ENCODE measurements at places on chromosomes 6 and 20.

DNA sequence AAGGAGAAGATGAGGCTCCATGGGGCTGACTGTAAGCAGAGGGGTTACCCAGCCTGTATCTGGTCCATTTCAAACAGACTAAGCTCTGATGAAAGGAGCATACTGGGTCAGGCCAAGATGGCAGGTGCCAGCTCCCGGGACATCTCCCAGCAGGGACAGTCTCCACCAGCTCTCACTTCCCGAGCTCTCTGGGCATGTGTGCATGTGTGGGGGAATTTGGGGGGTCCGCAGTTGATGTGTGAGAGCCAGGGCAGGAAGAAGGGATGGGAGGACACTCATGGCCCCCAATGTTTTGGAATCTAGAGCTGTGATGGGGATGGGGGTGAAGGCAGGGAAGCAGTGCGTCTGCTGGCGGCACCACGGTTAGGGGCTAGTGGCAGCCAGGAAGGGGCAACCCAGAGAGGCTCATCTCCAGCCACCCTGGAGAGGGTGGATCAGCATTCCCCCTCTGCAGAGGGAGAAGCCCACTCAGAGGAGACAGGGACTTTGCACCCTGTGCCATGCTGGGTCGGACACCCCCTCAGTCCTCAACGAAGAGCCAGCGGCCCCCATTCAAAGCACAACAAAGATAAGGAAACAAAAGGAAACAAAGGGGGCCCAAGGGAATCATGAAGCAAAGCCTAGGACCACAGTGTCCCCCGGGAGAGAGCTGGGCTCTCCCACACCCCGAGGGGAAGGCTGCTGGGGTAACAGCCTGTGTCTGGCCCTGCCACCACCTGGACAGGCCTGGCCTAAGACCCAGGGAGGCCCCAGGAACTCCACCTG lies 52.4 kb downstream of the DSTN start:
- no peak for DNase-seq

GRCh38 chr20:57581202-57582028 lies 20.5 kb downstream of the PCK1 start:
- no peak for DNase-seq

- no peak for DNase-seq
Measured at GRCh38 chr6:122033564-122034181, 365.8 kb upstream of the HSF2 start.

- no peak for DNase-seq
Measured at GRCh38 chr6:53492860-53493634, 51.9 kb downstream of the GCLC start.

GRCh38 chr6:25645916-25646315 lies 6.1 kb upstream of the SCGN start:
- DNase-seq, result no peak

- DNase-seq, result no peak
Measured at GRCh38 chr6:112183271-112183671, 71.1 kb downstream of the LAMA4 start.

DNA sequence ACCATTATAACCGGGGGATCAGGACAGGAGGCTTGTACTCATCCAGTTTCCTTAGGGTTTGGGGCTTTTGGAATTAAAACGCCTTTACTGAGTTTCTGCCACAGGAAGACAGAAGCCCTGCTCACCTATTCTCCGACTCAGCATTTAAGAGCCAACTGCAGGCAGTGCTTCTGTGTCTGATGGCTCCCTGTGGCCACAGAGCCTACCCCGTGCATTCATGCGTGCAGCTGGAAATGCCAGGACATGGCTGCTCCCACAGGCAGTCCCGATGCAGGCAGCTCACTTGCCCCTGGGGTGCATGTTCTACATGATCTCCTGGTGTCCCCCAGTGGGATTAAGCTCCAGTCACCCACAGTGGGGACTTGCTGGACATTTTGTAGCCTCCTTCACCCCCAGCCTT lies 22.2 kb downstream of the ZNF831 start:
- DNase-seq, result no peak

GRCh38 chr6:83536034-83536646 lies 23.8 kb downstream of the PRSS35 start:
- DNase-seq, result no peak

DNA sequence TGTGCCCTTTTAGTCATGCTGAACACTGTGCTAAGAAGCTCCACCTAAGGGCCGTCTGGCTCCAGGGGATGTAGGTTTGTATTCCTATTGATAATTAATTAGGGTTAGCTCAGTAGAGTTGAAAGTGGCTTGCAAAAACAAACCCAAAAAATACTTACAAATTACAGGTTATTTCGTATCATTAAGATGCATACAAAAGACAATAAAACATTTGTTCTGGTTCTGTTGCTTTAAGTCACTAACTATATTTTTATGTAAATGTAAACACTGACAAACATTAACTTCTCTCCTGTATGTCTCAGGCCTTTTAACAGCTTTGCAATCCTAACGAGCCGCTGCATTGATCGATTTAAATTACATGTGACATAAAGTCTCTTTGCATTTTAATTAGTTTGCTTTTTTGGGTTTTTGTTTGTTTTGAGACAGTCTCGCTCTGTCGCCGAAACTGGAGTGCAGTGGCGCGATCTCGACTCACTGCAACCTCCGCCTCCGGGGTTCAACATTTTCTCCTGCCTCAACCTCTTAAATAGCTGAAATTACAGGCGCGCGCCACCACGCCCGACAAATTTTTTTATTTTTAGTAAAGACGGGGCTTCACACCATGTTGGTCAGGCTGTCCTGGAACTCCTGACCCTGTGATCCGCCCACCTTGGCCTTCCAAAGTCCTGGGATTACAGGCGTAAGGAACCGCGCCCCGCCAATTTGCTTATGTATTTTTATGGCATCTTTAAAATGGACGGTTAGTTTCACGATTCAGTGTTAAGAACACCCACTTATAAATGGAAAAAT lies 110.9 kb downstream of the HFE start:
- DNase-seq, result no peak

DNA sequence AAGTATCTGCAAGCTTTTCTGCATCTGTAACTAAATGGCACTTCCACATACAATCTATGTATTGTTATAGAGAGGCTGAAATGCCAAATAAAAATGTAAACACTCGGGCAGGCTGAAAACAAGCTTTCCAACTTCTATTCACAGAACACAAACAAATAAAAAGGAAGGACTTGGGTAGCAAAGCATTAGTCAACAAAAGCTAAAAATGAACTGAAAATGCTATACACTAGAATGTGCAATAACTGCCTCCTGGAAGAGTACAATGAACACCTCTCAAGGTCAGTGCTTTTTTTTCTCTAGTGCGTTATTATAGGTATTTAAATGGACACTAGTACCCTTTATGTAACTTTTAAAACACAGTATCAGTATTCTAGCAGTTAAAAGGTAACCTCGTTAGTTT lies 31.4 kb downstream of the STK38 start:
- DNase-seq, result no peak

GRCh38 chr6:44373051-44373450 lies 14.5 kb upstream of the CDC5L start:
- no peak for DNase-seq

- no peak for DNase-seq
Measured at GRCh38 chr6:123838505-123839234, 35.0 kb downstream of the NKAIN2 start.

- no peak for DNase-seq
Measured at GRCh38 chr20:25685276-25686080, 11.2 kb downstream of the ZNF337 start.

DNA sequence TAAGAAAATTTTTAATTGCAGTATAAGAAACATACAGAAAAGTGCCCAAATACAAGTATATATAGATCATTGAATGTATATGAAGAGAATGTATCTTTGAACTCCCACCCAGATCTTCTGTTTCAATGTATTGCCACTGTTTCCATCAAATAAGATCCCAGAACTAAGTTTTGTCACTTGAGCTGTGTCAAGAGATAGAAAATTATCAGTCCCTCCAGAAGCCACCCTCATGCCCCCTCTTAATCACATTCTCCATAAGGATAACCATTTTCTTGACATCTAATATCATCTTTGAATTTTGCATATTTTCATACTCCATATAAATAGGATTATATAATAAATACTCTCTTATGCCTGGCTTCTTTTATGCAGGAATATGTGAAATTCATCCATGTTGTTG lies 20.3 kb downstream of the GPX5 start:
- no peak for DNase-seq

- DNase-seq, result no peak
Measured at GRCh38 chr6:9657994-9658393, 756.9 kb downstream of the TFAP2A start.

DNA sequence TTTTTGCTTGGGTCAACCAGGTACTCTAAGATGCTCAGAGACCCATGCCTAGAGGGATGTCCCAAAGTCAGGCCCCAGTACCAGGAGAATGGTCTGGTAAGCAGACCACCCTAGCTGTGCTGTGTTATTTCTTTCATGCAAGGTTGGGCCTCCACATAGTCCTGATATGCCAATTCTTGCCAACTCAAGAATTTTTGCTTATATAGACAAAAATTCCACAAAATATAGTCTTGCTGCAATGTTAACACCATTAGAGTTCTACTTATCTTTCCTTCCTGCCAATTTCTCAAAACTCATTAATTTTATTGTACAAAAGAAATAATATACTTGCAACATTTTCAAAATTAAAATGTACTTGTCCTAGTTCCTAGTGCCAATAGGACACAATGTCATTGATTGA lies 33.9 kb upstream of the TINAG start:
- no peak for DNase-seq

DNA sequence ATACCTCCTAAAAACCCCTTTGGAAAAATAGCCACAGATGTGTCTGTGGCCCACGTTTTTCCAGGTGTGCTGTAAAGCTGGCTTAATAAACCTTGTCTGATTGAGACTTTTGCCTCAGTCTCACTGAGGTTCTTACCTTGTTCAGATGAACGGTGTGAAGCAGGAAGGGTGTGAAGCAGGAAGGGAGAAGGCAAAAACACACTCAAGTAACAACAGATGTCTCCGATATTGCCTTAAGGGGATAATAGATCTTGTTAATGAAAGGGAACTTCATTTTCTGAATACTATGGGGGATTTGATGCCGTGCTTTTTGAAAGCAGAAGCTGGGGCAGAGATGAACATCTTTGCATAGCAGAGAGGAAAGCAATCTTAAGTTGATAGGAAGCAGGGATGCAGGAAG lies 37.8 kb downstream of the EDN1 start:
- DNase-seq, result no peak

DNA sequence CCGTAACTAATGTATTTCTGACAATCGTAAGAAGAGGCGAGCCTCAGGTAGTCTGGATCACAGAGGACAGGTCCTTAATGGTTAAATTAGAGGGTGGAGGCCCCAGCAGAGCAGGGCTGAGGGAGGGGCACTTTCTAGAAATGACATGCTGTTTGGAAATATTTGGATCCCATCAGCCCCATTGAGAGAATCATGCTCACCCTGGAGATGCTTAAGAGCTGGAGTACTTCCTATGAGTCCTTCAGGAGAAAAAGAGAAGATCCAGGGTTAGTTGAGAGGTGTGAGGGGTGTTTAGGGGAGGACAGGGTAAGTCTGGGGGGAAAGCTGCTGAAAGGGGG lies 123.0 kb downstream of the TCP11 start:
- no peak for DNase-seq

- DNase-seq, result no peak
Measured at GRCh38 chr6:134683783-134684422, 266.0 kb downstream of the ALDH8A1 start.

DNA sequence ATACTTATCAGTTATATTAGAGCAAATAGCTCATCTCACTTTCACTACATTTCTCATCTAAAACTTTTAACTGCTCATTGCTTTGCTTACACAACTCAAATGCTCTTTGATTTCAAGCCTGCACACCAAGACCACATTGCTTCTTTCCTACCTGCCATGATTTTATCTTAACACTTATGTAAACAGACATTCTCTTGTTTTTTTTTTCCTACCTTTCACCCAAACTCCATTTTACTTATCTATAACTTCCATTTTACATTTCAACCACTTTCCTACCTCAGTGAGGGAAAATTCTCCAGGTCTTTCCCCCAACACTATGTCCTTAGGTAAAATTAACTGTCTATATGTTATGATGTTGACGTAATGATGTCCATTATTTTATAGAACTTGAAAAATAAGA lies 24.0 kb downstream of the REPS1 start:
- DNase-seq, result no peak

DNA sequence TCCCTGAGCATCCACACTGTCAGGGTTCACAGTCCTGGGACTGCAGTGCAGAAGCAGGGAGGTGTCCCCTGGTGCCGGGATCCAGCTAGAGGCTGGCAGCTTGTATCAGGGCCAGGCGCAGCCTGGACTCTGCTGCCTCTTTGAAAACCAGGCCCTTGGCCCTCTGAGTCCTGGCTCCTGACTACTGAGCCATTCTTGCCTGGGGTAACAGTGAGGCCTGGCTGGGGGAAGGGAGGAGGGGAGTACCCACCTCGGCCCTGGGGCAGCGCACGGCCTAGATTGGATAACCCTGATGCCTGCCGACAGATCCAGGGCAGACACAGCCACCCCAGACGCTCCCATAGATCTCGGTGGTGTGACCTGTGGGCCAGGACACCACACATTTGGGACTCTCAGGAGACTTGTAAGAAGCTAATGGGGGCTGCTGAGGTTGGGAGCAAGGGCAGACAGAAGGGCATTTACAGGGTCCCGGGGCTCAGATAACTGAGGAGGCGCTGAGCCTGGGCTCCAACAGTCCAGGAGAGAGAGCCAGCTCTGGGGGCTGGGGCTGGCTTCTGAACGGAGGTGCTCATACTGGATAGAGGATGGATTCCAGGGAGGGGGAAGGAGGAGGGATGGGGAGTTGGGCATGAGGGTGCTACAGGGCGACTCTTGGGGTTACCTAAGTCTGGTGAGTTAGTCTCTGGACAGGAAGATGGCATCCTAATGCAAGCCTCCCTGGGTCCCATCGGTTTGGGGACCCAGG lies 30.5 kb downstream of the SPDEF start:
- no peak for DNase-seq

- DNase-seq, result no peak
Measured at GRCh38 chr6:45892696-45893245, 122.9 kb downstream of the CLIC5 start.

- no peak for DNase-seq
Measured at GRCh38 chr6:15255909-15256395, 10.1 kb downstream of the JARID2 start.

GRCh38 chr6:5946181-5946580 lies 60.5 kb downstream of the NRN1 start:
- DNase-seq, result no peak

- no peak for DNase-seq
Measured at GRCh38 chr6:168105813-168106632, 27.0 kb upstream of the FRMD1 start.

DNA sequence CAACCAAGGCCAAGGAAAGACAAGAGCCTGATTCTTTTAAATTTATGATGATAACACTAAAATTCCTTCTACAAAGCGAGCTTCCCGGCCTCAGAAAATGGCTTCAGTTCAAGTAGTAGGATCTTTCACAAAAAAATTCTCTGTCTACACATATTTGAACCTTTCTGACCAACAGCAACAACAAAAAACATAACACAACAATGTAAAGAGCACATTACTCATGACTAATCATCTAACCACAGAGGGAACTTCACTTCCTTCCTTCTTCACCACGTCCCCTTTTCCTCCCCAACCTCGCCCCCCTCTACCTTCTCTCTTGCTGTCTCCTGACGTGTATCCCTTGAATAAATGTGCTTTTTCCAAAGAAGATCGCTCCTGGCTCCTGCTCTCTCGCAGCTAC lies 228.2 kb downstream of the MYLK4 start:
- no peak for DNase-seq

GRCh38 chr20:24935766-24936525 lies 13.1 kb upstream of the CST7 start:
- DNase-seq, result no peak

Data from D721Med (cell line).